GM04503 (cell line): ENCODE measurements at places on chromosomes 6 and 20.

DNA sequence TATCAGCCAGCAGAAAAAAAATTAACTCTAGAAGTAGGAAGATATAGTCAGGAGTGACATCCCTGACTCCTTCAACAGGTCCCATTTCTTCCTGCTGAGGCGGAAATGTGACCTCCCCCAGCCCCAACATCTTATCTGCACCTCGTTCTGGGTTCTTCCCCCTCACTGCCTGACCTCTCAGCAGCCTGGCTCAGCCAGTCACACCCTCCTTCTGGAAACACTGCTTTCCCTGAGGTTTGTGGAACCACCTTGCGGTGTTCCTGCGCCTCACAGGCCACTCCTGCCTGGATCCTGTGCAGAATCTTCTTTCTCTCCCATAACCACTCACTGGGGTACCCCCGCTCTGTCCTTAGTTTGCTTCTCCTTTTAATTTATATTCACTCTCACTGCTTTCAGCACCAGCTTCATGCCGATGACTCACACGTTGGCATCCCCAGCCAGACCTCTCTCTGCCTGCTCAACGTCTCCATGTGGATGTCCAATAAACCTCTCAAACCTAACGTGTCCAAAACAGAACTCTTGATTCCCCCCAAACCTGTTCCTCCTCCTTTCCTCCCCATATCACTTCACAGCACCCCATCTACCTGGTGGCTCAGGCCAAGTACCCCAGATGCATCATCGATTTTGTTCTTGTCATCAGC is 222.8 kb upstream of the PLN start:
- DNase-seq, result no peak

GRCh38 chr20:4324611-4325243 is 309.4 kb upstream of the RNF24 start:
- DNase-seq, result no peak

DNA sequence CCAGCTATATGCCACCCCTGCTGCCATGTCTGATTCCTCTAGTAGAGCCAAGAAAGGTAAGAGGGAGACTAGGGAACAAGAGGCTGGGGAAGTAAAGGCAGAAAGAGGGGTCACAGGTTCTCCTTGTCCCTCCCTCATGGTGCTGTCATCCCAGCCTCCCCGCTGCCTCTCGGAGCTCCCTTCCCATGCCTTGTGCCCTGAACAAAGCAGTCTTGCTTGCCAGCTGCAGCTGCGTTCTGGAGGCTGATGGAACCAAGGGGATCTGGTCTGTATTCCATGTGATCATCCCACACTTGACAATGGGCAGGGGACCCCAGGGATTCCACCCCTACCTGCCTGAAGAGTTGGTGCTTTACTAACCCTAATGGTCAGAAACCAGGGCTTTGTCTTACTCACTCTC is 61.4 kb downstream of the DAAM2 start:
- DNase-seq, result no peak

GRCh38 chr6:144990784-144991183 is 705.6 kb downstream of the UTRN start:
- DNase-seq, result no peak

DNA sequence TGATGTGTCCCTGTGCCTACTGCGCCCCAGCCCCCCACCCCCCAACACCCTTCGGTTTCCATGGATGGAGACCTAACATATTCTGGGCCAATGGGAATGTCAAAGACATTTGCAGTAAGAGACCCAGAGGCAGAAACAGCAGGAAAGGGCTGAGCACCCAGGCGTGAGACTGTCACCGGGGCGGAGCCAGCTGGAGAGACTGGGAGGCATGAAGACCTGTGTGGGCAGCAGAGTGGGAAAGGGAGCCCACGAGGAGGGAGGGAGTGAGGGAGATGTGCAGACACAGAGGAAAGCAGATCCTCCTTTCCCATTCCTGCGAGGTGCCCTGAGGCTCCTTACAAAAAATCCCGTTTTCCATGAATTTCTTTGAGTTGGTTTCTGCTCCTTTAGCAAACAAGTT is 150.2 kb downstream of the FOXC1 start:
- no peak for DNase-seq

GRCh38 chr6:42533794-42534193 is 30.0 kb upstream of the UBR2 start:
- DNase-seq, result no peak

DNA sequence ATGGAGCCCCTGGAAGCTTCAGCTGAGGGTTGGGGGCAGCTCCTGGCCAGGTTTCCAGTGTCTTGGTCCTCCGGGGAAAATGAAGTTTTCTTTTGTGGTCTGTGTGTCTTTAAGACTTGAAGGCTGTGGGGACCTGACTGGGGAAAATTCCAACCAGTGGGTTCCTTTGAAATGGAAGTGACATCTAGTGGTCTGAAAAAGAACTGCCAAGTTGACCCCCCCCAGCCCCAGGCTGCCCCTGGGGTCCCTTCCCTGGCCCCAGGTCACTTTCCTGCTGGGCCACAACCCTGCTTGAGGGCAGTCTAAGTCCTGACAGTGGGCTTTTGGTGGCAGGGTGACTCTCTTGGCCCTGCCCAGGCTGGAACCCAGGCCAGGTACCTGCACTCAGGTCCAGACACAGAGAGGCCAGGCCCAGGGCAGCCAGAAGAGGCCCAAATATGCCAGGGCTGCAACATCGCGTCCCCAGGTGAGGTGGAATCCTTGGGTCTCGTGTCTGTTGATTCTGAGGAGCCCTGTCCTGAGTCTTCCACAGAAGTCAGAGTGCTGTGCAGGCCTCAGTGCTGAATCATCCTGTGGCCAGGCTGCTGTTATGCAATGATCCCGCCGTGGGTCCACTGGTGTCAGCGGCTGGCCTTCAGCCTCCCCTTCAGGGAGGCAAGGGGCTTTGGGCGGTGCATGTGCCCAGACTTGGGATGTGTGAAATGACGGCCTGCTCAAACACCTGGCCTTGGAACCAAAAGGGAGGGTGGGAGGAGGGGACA is 68.4 kb downstream of the VEGFA start:
- peak; percentile 34 for DNase-seq

- no peak for DNase-seq
Measured at GRCh38 chr6:34070315-34071135, 75.4 kb downstream of the GRM4 start.

DNA sequence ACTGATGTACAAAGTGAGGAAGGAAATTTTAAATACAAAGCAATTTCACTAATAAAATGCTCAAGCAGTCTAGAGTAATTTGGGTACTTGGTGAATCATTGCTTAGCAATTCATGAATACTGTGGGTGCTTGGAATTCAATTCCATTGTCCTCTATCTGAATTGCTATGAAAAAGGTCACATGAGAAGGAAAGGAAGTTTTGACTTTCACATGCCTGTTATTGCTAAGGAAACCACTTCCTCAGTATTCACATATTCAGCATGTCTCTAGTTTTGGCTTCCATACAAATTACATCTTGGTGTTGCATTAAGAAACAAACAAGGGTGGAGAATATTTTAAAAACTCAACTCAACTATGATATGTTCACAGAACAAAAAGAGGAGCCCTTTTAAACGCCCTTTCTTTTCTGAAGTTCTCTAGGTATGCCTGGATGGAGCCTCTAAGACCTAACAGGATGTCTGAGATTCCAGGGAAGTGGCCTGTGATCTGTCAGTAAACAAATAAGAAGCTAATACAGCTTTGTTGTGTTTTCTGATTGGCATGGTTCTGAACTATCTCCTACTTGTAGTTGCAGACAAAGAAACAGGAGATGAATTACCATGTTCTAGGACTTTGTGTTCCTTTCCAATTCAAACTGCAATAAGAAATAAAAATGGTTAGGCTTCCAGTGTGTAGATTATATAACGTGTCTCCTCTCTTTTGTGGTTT is 190.4 kb downstream of the OGFRL1 start:
- peak; percentile 98 for DNase-seq

GRCh38 chr6:136716917-136717715 is 75.2 kb downstream of the MAP3K5 start:
- DNase-seq, result no peak

- DNase-seq, result no peak
Measured at GRCh38 chr6:43934183-43934802, 164.3 kb downstream of the VEGFA start.

- no peak for DNase-seq
Measured at GRCh38 chr6:113857556-113858479, 673 bp downstream of the MARCKS start.

DNA sequence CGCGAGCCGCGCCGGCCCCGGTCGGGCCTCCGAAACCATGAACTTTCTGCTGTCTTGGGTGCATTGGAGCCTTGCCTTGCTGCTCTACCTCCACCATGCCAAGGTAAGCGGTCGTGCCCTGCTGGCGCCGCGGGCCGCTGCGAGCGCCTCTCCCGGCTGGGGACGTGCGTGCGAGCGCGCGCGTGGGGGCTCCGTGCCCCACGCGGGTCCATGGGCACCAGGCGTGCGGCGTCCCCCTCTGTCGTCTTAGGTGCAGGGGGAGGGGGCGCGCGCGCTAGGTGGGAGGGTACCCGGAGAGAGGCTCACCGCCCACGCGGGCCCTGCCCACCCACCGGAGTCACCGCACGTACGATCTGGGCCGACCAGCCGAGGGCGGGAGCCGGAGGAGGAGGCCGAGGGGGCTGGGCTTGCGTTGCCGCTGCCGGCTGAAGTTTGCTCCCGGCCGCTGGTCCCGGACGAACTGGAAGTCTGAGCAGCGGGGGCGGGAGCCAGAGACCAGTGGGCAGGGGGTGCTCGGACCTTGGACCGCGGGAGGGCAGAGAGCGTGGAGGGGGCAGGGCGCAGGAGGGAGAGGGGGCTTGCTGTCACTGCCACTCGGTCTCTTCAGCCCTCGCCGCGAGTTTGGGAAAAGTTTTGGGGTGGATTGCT is 1.3 kb downstream of the VEGFA start:
- DNase-seq, result no peak
